ENCODE measurements at places on chromosomes 6 and 20.

DNA sequence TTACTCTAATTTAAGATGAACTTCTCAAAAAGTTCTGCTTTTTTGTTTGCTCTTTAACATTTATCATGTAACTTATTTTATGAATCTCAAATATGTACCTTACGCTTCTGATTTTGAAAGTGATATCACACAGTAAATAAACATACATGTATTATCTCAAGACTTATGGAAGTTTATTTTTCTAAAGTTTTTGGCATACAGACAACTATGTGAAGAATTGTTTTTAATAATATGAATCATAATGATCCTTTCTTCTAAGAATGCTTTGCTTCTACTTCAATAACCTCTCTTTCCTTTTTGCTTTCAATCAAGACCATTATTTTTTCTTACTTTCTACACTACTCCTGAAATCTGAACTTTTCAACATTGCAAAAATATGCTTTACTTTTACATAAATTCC is 816.4 kb downstream of the EYS start:
- no peak for DNase-seq

DNA sequence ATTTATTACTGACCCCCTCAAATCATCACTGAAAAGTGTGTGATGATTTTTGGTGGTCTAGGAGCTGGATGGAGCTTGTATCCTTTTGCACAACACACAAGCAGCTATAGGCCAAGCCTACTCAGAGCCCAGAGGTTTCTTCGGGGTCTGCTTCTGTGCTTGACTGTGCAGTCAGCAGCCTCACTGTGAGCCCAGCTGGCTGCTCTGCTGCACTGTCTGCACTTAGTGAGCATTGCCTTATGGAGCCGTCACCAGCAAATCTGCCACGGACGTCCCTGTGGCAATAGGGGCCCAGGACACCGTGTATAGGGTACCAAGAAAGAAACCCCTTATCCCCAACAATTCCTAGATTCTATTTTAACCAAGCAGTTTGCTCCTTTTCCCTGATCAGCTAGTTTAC is 38.6 kb upstream of the GMPR start:
- no peak for DNase-seq

GRCh38 chr6:11064836-11065235 is 20.7 kb upstream of the ELOVL2 start:
- DNase-seq, result no peak

GRCh38 chr6:105875974-105876640 is 210.0 kb upstream of the PRDM1 start:
- no peak for DNase-seq

Data from MM.1S (cell line).